ENCODE measurements at places on chromosomes 7 and 10. TPM values are rescaled to one million over a fixed set of nuclear protein-coding genes. Genes with fewer than 3 reads are reported as not detected.

DNA sequence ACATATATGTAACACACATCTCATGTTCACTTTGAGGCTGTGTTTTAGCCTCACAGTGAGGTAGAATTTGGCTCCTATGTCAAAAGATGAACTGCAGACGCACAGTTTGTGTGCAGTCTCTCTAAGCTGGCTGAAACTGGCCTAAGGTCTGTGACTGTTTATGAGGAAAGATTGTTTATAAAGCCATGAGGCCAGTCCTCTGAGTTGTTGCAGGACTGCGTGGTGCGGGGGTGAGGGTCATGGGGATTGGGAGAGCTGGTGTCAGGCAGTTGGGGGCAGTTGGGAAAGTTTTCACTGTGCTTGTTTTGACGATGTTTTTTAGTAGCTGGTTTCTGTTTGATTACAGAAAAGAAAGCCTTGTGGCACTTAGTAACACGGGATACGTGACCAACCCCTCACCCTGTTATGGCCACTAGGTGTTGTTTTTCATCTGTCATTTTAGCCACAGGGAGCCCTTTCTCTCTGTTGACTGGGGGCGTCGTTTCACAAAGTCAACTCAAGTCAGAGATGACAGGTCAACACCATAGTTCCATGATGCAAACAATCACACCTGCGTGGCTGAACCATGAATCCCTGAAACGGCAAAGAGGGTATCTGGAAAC lies 310.9 kb downstream of the CCDC3 start:
- no peaks in the 10 kb centered on the region for H3K36me3 ChIP-seq
- peak; percentile 71 for DNase-seq
- H3K4me3 ChIP-seq, result peak overlapping the region; percentile 8
- H3K4me1 ChIP-seq, result no peaks in the 10 kb centered on the region
- peak overlapping the region; percentile 17 for H3K27ac ChIP-seq

The MEIG1 gene
- not detected for total RNA-seq

The EXOC4 gene
- 52.1 TPM for total RNA-seq

- no peak for DNase-seq
- peaks cover 57% of the 10 kb centered on the region for H3K4me1 ChIP-seq
- peak overlapping the region; percentile 64 for H3K27ac ChIP-seq
- no peaks in the 10 kb centered on the region for H3K36me3 ChIP-seq
- no peak overlapping the region for H3K4me3 ChIP-seq
These were observed 196.8 kb downstream of the PTN start for GRCh38 chr7:137146552-137147337.

DNA sequence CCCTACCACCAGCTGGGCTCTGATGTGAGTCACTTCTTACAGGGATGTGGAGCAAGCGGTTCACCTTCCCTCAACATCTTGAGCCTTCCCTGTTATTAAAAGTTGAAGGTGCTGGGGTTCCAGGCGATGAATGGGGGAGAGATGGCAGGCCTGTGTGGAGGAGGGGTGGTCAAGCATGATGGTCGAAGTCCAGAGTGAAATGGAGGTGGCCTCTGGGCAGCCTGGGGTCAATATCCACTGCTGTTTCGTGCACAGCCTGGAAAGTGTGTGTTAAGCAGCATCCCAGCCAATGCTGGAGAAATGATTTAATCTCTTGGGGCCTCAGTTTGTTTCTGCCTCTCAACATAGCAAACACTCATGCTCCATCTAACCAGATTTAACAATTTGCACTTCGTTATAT lies 33.7 kb upstream of the DMBT1 start:
- no peaks in the 10 kb centered on the region for H3K27me3 ChIP-seq
- no peak for DNase-seq
- no peak overlapping the region for H3K27ac ChIP-seq

DNA sequence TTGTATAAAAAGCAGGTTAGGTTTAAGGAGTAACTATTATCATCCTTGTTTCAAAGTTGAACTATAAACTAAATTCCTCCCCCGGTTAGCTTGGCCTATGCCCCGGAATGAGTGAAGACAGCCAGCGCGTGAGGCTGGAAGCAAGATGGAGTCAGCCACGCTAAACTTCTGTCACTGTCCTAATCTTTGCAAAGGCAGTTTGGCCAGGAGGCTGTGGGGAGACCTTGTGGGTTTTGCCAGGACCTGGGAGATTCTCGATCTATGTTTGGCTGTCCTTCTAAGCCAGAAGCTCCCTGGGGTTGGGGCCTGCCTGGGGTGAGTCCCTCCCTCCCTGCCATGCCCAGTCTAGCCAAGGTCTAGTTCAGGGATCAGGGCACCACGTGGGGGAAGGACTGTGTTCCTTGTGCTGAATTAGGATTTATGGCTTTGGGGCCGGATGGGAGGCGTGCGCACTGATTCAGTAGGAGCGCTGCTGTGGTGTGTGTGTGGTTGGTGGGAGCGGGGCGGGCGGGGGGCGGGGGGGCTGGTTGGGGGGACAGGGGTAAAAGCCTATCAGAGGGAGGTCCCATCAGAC lies 871 bp upstream of the GTF2IRD1 start:
- H3K4me3 ChIP-seq, result peak overlapping the region; percentile 84
- H3K36me3 ChIP-seq, result no peaks in the 10 kb centered on the region
- peaks cover 32% of the 10 kb centered on the region for H3K4me1 ChIP-seq
- H3K27ac ChIP-seq, result peak overlapping the region; percentile 96
- no peaks in the 10 kb centered on the region for H3K27me3 ChIP-seq

The HILPDA gene
- total RNA-seq, result 10.9 TPM

GRCh38 chr10:69952069-69952800 lies 100.4 kb upstream of the MACROH2A2 start:
- H3K4me1 ChIP-seq, result no peaks in the 10 kb centered on the region
- no peaks in the 10 kb centered on the region for H3K27me3 ChIP-seq
- peak; percentile 41 for DNase-seq
- no peaks in the 10 kb centered on the region for H3K36me3 ChIP-seq
- no peak overlapping the region for H3K27ac ChIP-seq

GRCh38 chr10:132971448-132972148 lies 29.2 kb upstream of the CFAP46 start:
- DNase-seq, result peak; percentile 58
- no peaks in the 10 kb centered on the region for H3K4me1 ChIP-seq
- no peak overlapping the region for H3K27ac ChIP-seq
- H3K27me3 ChIP-seq, result peaks cover 78% of the 10 kb centered on the region
- H3K36me3 ChIP-seq, result no peaks in the 10 kb centered on the region
- H3K4me3 ChIP-seq, result no peak overlapping the region

DNA sequence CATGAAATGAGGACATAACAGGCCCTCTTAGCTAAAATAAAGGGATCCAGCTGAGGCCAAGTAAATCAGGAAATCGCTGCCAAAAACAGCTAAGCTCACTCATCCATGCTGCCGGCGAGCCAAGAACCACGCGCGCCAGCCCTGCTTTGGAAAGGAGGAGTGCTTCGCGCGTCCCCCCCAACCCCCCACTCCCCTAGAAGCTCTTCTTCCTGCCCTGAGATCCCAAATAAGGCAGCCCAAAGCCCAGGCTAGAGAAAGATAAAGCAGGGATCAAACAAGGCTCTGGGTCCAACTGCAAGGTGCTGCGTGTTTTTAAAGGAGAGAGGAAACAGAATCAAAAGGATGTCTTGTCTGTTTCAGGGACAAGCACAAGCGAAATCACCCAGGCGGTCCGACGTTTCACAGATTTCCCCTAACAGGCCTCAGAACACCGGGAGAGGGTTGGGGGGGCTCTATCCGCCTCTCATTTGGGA lies 168.3 kb upstream of the AUTS2 start:
- no peaks in the 10 kb centered on the region for H3K27me3 ChIP-seq
- no peaks in the 10 kb centered on the region for H3K36me3 ChIP-seq
- peak overlapping the region; percentile 18 for H3K4me3 ChIP-seq
- DNase-seq, result peak; percentile 84

DNA sequence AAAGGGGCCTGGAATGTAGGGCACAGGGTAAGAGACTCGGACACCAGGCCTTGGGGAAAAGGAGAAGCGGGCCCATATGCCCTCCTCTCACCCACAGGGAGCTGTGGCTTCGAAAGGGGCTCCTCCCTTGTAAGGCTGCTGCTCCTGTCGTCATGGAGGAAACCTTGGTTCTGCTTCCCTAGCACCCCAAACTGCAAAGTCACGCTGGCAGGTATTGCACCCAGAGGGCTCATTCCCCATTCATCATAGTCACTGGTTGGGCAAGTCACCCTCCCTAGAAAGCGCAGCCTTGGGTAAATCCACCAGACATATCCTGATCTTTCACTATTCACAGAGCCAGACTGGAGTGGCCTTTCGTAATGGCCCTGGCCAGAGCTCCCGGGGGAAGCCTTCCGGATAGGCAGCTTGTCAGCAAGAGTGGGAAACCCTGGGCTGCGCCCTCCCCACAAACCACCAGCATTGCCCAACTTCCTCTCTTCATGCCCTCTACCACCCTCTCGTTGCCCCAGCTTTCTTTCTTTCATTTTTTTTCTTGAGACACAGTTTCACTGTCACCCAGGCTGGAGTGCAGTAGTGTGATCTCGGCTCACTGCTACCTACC lies 121.0 kb downstream of the HIP1 start:
- no peak overlapping the region for H3K4me3 ChIP-seq
- H3K4me1 ChIP-seq, result no peaks in the 10 kb centered on the region
- DNase-seq, result peak; percentile 82

- peak overlapping the region; percentile 93 for H3K27ac ChIP-seq
- DNase-seq, result peak; percentile 93
- H3K36me3 ChIP-seq, result no peaks in the 10 kb centered on the region
These were observed 177.1 kb upstream of the SVIL start for GRCh38 chr10:29811751-29812427.

The MYO1G gene
- total RNA-seq, result 1.1 TPM

DNA sequence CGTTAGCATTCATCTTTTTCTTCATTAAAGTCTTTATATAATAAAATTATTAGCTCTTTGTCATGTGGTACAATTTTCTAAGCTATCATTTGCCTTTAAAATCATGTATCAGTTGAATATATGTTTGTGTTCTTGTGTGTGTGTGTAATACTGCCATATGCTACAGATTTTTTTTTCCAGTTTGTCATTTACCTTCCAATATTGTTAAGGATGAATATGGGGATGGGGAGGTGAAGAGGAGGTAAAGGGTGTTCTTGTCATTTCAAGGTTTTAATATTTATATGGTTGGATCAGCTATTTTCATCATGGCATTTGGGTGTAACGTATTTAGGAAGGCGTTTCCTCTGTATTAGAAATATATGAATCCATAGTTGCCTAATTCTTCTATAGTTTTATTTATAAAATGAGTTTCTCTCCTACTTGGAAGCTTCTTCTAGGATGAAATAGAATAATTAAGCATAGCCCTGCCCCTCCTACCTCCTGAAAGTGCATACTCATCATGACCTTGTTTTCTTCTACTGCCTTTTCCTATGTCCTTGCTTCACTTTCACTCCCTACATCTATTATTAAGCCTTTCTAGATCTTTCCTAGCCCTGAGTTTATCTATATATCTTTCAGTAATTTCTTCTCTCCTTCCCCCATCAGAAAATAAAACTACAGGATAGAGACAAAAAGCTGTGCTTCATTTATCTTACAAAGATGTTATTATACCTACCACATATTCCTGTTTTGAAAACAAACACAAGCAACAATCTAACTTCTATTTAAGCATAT lies 25.1 kb downstream of the RAB18 start:
- no peaks in the 10 kb centered on the region for H3K27me3 ChIP-seq
- H3K4me3 ChIP-seq, result no peak overlapping the region
- H3K27ac ChIP-seq, result peak overlapping the region; percentile 42
- peaks cover 86% of the 10 kb centered on the region for H3K4me1 ChIP-seq

DNA sequence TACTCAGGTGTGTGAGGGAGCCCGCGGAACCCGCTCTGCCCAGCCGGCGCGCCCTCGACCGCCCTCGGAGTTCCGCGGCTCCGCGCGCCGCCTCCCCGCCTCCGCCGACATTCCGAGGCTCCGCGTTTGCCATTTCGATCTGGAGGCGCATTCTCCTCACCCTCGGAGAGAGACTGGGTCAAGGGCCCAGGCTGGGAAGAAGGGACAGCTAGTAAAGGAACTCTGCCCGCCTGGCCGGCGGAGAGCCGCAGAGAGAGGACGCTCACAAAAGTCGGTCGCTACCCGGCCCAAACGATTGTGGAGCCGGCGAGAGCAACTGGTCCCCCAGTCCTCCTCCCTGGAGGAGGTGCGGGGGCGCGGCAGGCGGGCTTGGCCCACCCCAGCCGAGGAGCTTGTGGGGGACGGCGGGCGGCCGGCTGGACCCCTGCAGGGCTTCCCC lies 74.5 kb upstream of the LEP start:
- H3K4me3 ChIP-seq, result peak overlapping the region; percentile 28
- H3K27me3 ChIP-seq, result peaks cover 85% of the 10 kb centered on the region
- DNase-seq, result no peak
- peaks cover 25% of the 10 kb centered on the region for H3K4me1 ChIP-seq
- no peaks in the 10 kb centered on the region for H3K36me3 ChIP-seq
- H3K27ac ChIP-seq, result no peak overlapping the region

The RALA gene
- total RNA-seq, result 17.2 TPM

- H3K36me3 ChIP-seq, result no peaks in the 10 kb centered on the region
- DNase-seq, result no peak
- no peak overlapping the region for H3K27ac ChIP-seq
- no peaks in the 10 kb centered on the region for H3K27me3 ChIP-seq
- no peak overlapping the region for H3K4me3 ChIP-seq
These were observed 33.4 kb upstream of the VWDE start for GRCh38 chr7:12436896-12437535.

The DGKI gene
- 1.4 TPM for total RNA-seq

The SYT15B gene
- total RNA-seq, result 2.5 TPM

GRCh38 chr7:80637454-80637853 lies 988 bp upstream of the CD36 start:
- H3K4me3 ChIP-seq, result no peak overlapping the region
- no peaks in the 10 kb centered on the region for H3K36me3 ChIP-seq
- no peaks in the 10 kb centered on the region for H3K27me3 ChIP-seq

The GNB2 gene
- 163 TPM for total RNA-seq

DNA sequence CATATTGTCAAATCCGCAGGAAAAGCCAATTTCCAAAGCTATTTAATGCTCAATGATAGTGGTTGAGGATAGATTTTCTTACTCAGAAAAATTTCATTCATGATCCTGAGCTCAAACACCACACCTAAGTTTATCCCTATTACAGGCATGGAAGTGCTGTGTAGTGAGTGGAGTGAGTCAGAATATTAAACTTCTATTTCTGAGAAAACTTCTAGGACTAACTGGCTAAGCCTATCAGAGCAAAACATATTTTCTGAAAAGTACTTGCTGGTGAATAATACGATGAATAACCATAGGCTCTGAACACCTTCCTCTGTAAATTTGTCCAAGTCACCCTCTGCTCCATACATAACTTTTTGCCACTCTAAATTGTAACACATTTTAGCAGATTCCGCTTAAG lies 221.5 kb downstream of the SUGCT start:
- no peaks in the 10 kb centered on the region for H3K36me3 ChIP-seq
- no peak overlapping the region for H3K27ac ChIP-seq
- H3K4me1 ChIP-seq, result no peaks in the 10 kb centered on the region
- DNase-seq, result no peak
- no peaks in the 10 kb centered on the region for H3K27me3 ChIP-seq

The GNGT1 gene
- not detected for total RNA-seq

- H3K36me3 ChIP-seq, result no peaks in the 10 kb centered on the region
- no peak for DNase-seq
- H3K27ac ChIP-seq, result no peak overlapping the region
- no peaks in the 10 kb centered on the region for H3K27me3 ChIP-seq
- no peak overlapping the region for H3K4me3 ChIP-seq
- H3K4me1 ChIP-seq, result no peaks in the 10 kb centered on the region
These were observed 188.0 kb downstream of the KCND2 start for GRCh38 chr7:120460949-120461348.

The ANKRD7 gene
- total RNA-seq, result 1.1 TPM

The MNX1 gene
- total RNA-seq, result not detected

The HKDC1 gene
- total RNA-seq, result not detected

GRCh38 chr10:124647421-124648130 lies 96.6 kb downstream of the FAM53B start:
- peak overlapping the region; percentile 58 for H3K27ac ChIP-seq
- no peaks in the 10 kb centered on the region for H3K27me3 ChIP-seq
- no peaks in the 10 kb centered on the region for H3K36me3 ChIP-seq
- no peak overlapping the region for H3K4me3 ChIP-seq
- peak; percentile 82 for DNase-seq

- peaks cover 58% of the 10 kb centered on the region for H3K27me3 ChIP-seq
- no peaks in the 10 kb centered on the region for H3K36me3 ChIP-seq
- no peak overlapping the region for H3K27ac ChIP-seq
- H3K4me3 ChIP-seq, result no peak overlapping the region
These were observed 715 bp upstream of the MUC12 start for GRCh38 chr7:100968650-100969049.
